Right kidney (tissue), 9 donors: ENCODE measurements at places on chromosomes 1 and 21.

GRCh38 chr21:44704636-44705001, 6.8 kb downstream of the TSPEAR start:
- DNase-seq: no peak

DNA sequence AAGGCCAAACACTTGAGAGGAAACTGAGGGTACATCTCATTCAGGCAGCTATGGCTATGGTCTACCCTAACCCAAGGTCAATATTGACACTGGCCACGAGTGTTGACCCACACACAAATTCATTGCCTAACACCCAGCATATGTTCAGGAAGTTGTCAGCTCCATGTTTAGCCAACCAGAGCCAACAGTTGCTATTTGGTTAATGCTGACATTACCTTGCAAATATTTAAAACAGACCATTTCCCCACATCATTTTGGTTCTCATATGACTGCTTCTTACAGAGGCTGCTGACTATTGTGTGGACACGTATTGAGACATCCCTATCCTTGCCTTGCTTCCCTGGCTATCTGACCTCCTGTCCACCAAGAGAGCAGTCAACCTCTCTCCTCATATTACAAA, 97.3 kb downstream of the LMX1A start:
- no peak for DNase-seq

DNA sequence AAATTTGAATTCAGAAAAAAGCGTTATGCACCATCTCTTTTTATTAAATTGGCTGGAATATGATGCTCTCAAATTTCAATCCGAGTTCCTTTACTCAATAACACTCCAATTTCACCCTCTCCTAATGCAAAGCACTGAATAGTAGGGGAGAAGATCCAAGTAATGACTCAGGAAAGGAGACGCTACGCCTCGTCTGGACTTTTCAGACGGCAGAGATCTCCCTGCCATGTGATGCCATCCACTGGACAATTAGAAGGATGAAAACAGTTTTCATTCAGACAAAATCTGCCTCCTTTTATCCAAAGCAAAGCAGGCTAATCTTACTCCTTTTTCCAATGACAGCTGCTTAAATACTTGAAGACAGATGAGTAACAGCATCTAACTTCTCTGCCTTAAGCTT, 242.4 kb upstream of the GREM2 start:
- DNase-seq: no peak

DNA sequence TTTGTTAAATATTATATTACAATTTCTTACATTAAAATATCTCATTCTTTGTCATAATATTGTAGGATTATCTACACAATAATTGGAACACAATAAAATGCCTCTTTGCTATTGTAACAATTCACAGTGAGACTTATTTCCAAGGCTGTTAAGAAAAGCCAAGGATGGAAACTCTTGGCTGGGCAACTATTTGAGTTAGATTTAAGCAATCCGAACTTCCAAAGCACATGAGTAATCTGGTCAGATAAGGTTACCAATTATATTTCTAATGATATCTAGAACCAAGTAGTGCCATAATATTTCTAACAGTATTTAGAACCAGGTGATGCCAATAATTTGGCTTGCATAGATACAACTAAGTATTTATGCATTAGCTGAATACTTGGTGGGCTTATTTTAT, 154.7 kb upstream of the KCNK2 start:
- DNase-seq: no peak

- no peak for DNase-seq
Observed at GRCh38 chr1:33473900-33474299, 1.5 kb downstream of the ZSCAN20 start.

DNA sequence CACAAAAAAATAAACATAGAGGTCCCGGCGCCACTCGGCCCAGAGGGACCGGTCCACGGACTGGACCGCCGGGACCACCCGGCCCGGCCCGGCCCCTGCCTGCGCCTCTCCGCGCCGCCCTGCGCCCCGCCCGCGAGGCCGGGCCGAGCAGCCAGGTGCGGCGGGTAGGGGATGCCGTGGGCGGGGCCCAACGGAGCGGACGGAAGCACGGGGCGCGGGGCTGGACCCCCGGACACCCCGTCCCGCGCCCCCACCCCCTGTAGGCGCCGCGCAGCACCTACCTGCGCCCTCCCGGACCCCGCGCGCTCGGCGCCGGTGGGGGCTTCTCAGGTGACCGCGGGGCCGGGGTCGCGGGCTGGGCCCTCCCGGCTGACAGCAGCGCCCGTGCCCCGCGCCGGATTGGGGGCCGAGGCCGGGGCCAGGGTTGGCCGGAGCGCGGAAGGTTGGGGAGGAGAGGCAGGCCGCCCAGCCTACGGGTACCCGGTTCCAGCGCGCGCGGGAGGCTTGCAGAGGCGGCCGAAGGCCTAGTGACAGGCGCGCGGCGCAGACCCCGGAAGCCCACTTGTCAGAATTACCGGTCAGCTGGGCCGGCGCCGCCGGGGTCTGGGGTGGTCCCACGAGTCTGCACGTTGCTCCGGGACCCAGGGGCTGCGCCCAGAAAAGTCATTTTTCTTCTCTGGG, 351.9 kb upstream of the CAMK1G start:
- DNase-seq: no peak

- no peak for DNase-seq
Observed at GRCh38 chr1:176540428-176540827, 77.5 kb downstream of the PAPPA2 start.

GRCh38 chr21:31710586-31710985, 21.3 kb downstream of the SCAF4 start:
- DNase-seq: no peak

DNA sequence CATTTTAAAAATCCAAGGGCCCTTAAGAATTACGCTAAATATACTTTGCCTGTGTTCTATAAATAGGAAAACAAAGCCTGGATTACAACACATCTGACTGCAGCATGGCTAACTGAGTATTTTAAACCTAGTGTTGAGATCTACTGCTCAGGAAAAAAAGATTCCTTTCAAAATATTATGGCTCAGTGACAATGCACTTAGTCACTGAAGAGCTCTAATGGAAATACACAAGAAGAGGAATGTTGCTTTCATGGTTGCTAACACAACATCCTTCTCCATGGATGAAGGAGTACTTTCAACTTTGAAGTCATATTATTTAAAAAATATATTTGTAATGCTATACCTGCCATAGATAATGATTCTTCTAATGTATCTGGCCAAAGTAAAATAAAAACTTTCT, 248.3 kb upstream of the NEGR1 start:
- DNase-seq: no peak

DNA sequence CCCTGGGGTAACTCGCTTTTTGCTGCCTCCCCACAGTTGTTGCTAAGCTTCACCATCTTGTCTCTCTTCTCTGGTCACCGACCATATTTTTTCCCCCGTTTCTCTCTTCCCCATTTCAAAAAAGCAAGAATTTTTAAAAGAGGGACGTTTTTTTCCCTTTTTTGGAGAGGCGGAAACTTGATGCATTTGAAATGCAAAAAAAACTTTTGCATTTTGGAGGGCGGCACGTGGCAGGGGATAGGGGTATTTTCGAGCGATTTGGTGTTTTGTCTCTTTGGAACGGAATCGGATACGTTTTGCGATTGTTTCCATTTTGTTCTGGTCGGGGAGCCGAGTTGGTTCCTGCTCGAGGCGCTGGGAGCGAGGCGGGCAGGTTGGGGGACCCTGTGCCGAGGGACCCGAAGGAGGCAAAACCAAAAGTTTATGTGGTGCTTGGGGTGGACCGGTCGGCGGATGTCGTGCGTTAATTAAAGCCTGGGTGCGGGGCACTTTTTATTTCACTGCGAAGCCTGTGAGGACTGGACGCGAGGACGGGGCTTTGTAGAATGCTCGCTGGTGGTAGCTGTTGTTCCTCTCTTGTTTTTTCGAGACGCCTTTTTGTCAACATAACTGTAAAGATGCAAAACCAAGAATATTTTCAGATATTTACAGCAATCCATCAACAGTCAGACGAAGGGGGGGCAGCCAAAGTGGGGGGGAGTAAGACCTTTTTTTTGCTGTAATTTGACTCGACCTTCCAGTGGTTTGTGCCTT, 884 bp downstream of the H3-3A start:
- DNase-seq: peak; percentile 85

DNA sequence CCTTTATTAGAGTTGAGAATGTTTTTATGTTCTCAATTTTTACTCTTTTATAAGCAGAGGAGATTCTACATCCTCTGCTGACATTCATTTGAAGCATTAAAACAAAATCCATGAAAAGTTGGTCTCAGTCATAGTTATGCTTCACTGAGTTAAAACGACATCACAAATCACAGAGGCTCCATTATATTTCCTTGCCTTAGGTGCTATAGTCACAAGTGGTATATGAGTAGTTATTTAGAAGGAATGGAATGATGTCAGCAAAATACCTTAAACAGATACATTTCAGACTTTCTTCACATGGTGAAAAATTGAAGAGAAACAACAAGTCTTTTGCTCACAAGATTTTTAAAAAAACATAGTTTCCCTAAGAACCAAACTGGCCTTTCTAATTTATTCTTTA, 11.7 kb upstream of the METTL13 start:
- DNase-seq: no peak

DNA sequence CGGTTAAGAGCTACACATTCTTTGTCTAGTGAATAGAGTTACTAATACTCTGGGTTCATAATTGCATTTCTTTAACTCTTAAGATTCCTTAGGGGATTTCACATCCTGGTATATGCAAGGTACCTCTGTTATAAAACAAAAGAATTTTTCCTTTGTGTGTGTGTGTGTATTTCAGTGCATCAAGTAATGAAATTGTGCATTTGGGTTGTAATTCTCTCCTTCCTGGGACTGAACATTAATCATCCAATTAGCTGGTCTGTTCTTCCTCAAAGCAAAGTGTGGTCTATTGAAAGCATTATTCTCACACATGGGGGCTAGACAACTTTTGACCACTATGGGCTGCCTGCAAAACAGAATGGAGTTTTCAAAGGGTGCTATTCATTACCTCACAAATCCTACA, 74.0 kb downstream of the ZC3H11B start:
- DNase-seq: no peak

DNA sequence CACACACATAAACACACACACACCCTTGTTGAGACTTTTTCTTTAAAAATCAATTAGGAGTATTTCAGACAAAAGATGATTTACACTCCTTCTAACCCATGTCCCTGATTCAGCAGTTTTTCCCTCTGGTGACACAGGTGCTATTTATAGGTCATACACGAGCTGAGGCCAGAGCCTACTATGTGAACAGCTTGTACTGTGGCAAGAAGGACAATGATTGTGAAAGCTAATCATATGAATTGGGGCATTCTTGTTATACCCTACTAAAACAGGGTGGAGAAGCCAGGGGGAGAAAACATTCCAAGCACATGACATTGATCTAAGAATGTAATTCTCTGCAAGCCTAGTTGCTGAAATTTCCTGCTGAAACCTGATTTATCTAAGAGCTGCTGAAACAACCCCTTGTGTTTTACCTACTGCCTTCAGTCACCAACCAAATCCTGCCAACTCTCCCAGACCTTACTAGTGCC, 60.3 kb downstream of the XCL1 start:
- DNase-seq: no peak

- no peak for DNase-seq
Observed at GRCh38 chr1:235601104-235601503, 48.5 kb downstream of the GNG4 start.

DNA sequence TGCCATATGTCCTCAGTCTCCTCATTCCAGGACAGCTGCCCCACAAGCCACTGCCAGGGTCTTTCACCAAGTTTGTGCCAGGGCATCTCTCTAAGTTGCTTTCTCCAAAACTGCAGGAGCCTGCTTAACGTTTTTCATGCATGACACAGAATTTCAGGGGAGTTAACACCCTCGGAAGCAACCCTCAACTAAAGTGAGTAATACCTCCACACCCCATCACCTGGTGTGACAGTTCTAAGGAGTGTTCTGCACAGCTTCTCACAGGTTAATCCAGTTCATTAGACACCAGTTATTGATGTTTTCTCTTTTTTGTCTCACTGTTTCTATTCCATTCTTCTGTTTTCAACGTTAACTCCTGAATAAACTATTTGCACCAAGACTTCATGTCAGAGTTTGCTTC, 115.0 kb downstream of the BACH1 start:
- DNase-seq: no peak

- no peak for DNase-seq
Observed at GRCh38 chr21:31720330-31720729, 11.6 kb downstream of the SCAF4 start.

- no peak for DNase-seq
Observed at GRCh38 chr1:55310505-55310971, 95.4 kb upstream of the USP24 start.

GRCh38 chr1:243597383-243597782, 252.7 kb downstream of the AKT3 start:
- DNase-seq: no peak

DNA sequence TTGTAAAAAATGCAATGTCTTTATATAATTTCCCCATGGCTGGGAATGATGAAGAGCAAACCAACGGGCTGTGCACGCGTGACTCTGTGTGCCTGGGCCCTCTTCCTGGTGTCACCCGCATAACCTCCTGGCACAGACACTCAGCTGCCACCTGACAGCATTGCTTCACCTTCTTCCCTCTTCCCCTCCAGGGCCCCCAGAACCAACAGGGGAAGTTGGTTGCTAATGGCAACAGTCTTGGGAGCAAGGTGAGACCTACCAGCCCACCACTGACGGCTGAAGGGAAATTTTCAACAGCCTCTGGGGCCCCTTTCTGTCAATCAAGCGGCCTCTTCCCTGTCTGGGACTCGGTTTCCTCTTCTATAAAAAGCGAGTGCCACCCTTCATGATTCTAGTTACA, 33.2 kb downstream of the SSBP3 start:
- DNase-seq: no peak

DNA sequence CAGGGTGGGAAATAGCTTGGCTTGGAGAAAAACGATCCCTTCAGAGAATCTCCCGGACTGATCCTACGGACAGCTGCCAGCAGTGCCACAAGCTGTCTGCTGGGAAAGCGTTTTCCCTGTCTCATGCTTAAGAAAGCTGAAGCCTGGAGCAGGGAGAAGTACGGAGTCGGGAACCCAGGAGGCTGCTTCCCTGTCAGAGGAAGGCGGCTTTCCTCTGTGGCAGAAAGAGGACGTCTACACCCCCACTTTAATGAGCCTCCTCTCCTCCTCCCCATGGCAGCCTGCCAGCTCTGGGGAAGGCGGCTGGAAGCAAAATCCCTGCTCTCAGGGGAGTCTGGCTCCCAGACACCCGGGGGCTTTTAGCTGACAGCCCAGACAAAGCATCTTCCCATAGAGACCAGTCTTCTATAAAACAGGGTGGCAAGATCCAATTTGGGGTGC, 7.3 kb downstream of the KIF21B start:
- DNase-seq: peak; percentile 48
